ENCODE measurements at places on chromosomes 1 and 21.
A peak's percentile ranks its signal among the peaks of the same experiment; 100 is the strongest.

GRCh38 chr1:176963181-176963580 lies 201.3 kb downstream of the ASTN1 start:
- no peak for DNase-seq

DNA sequence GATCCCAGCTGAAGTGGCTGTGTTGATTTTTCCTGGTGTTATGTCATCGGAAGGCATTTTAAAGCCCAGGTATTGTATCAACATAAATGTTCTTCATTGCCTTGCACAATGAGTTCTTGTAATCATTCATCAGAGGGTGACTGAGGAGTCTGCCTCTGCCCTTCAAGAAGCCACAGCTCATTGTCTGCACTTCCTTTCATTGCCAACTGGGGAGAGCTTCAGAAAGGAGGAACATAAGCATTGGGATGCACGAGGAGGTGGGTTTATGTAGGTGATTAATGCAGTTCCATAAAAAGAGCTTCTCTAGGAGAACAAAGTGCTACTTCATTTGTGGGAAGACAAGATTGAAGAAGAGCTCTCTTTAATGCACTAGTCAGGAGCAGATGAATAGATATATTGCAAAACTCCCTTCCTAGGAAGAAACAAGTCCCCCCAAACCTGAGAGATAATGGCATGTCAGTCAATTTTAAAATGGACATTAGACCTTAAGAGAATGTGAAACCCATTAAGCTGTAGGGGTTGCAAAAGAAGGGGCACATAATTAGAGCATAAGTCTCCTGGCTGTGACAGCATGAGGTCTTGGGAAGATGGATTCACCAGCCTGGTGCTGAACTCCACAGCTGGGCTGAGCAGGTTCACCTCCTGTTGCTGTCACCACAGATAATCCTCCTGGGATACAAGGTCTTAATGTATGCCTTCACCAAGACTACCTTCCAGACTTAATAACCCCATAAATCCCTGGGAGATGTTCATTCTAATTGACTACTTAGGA lies 124.6 kb downstream of the BACH1 start:
- no peak for DNase-seq

- DNase-seq, result peak; percentile 96
These were observed at the start of gene LAMTOR5 for GRCh38 chr1:110407260-110408210. TSS of gene LAMTOR5 (minus strand) at chr1:110407694. CDS start at chr1:110407620, 74 bp downstream.

DNA sequence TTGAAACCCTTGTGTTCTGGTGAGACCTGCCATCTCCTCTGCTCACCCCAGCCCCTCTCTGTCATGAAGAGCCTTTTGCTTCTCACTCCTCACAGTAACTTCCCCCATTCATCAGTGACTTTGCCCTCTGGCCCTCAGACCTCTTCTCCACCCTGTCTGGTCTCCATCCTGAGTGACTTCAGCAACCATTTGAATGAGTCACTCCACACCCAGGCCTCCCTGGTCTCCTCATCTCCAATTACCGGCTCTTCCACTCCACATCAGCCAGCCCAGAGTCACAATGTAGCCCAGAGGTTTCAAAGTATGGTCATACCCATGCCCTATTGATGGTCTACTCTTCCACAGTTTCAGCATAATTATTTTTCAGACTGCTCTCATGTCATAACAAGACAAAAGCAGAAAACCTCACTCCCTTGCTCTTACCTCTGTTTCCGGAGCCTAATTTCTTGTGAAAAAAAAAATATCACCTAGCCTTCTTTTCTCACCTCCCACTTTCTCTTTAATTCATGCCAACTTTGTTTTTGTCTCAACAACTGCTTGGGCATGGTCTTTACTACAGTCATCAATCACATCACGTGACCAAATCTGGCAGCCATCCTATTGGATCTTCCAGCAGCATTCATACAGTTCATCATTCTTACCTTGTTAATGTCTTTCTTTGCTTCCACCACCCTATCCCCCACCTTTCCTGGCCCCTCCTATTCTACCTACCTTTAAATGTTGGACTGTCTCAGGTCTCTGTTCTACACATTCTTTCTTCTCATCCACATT lies 35.6 kb upstream of the NEK7 start:
- no peak for DNase-seq

DNA sequence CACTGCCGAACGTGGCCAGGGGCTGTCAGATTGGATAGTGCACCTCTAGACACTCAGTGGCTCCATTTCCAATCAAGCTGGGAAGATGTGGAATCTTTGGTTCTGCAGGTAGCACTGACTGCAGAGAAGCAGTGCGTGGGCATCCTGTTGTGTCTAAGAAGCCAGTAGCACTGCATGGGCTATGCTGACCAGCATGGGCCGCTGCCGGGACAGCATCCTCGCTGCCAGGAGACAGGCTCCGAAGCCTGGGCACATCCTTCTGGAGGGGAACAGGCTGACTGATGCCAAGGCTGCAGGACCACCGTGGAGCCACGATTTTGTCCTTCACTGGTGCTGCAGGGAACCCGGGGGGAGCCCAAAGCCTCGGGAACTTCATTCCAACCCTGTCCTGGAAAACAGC lies 649.4 kb downstream of the NPHP4 start:
- no peak for DNase-seq

GRCh38 chr1:157155658-157156057 lies 17.5 kb upstream of the ETV3 start:
- DNase-seq, result no peak

DNA sequence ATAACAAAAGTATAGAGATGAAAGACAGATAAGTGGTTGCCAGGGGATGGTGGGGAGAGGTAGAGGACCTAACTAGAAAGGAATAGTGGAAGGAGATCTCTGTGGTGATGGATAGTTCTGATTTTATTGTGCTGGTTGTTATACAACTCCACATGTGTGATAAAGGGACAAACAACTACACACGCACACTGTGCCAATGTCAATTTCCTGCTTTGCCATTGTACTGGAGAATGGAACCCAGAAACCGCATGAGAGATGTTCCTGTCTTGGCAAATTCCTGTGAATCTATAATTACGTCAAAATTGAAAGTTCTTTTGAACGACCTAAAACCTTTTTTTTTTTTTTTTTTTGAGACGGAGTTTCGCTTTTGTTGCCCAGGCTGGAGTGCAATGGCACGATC lies 11.0 kb downstream of the TNFRSF9 start:
- no peak for DNase-seq

DNA sequence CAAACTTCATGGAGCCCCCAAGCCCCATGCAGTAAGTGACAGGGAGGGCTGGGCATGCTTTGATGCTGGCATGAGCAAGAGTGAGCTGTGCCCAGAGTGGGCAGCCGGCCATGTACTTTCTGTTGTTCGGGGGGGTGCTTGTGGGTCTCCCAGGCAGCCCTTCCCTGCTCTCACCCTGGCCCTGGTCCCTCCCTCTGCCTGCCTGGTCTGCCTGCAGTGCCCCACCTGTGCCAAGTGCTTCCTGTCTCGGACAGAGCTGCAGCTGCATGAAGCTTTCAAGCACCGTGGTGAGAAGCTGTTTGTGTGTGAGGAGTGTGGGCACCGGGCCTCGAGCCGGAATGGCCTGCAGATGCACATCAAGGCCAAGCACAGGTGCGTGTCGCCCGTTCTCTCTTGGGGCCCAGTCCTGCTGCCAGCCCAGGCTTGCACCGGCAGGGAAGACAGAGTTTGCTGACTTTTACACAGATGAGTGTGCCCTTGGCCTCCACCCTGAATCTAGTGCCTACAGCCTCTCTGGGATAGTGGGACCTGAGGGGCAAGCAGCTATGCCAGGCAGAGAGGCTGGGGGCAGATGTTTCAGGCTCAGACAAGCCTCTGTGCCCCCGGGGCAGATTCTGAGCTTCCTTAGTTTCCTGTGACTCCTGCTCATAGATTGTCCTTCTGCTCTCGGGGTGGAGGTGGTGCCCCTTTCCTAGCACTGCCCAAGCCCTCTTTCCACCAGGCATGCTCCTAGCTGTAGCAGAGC lies 7.6 kb downstream of the ZBTB48 start:
- DNase-seq, result no peak

DNA sequence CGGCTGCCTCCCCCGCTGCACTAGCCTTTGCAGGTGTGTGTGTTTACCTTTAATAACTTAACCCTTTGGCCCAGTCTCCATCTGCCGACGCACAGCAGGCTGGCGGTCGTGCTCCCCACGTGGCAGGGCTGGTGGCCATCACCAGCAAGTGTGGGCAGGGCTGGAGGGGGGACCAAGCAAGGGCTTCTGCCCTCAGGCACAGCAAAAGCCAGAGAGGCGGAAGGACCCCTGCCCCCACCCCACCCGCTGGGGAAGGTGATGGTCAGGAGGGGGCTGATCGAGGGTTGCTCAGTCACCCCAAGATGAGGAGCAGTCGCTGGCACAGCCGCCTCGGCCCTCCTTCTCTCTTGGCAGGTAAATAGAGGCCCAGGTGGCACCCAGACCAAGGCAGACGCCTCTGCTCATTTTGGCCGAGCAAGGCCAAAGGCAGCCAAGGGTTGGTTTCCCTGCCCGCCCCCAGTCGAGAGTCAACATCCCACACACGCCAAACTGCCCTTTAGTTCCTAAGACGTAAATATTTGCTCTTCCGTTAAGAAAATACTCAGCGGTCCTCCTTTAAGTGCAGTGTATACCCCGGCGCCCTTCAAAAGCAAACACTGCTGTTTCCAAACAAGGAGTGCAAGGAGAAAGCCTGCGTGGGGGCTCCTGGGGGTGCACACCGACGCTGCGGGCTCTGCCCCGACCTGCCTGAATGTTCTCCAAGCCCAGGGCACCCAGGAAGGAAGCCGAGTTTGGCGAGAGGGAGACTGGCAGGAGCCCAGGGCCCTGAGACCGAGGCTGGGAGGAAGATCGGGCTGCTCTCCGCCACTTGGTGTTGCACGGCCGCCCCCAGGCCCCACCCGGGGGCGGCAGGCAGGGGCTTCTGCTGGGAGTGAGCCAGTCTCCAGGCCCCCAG lies 82.7 kb downstream of the SIK1 start:
- no peak for DNase-seq

DNA sequence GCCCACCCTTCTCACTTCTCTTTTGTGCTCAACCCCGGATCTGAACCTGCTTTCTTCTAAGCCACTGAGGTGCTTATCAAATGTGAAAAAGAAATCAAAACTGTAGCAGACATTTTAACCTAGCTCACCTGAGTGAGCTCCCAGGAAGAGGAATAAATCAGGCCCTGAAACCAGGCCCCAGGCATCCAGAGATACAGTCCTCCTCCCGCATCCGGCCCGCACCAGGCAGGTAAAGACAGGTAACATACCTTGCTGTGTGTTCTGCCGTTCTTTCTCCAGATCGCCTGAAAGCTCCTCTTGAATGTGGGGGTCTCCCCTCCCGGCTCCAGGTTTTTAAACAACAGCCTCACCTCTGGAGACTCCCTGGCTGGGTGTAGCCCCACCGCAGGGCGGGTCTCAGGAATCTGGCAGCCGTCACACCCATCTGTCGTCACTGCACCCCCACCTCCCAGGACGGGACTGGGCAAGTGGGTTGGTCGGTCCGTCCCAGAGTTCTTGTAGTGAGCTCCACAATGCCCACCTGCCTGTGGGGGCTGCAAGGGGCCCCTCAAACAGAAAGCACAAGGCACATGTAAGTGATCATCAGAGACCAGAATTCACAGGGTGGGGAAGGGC lies at the start of gene LAMB3:
TSS of gene LAMB3 (minus strand) at position 305 of the 615 bp plus-strand sequence. CDS start 1,481 bp downstream, outside the sequence.
- no peak for DNase-seq

DNA sequence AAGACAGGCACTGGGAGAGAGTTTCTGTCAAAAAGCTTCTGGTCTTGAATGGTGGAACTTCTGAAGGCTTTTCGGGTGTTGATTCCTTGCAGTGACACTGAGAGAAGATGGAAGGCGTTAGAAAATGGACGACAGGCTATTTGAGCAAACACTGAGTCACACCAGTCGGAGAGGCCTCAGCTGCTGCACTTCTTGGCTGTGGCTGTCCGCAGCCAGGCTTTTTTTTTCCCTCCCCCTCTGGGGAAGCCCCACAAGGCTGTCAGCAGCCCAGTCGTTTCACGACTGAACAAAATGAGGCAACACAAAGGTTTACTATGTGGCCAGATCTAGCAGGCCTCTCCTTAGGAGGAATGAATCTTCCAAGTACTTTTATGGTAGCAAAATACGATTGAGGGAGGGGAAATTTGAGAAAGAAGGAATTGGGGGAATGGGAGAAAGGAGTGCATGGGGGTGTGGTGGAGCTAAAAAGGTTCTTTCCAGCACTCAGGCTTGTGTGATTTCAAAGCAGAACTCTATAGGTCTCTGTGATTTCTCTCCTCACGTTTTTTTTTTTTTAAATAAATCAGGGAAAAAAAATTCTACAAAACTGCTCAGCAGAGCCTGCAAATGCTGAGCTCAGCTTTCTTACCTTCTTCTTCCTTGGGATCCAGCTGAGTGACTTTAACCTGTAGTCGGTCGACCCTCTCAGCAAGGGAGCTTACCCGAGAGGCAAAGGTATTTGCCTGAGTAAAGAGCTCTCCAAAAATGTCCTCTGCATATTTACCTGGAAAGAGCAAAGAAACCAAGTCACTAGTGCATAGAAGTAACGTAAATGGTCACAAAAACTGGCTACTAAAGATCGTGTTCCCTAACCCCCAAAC lies 26.1 kb downstream of the GPR3 start:
- DNase-seq, result peak; percentile 80

GRCh38 chr1:35876988-35877387 lies 6.0 kb upstream of the AGO1 start:
- no peak for DNase-seq

GRCh38 chr1:228417061-228417460 lies 400 bp upstream of the TRIM17 start:
- no peak for DNase-seq

GRCh38 chr1:77044133-77044849 lies 174.9 kb downstream of the PIGK start:
- peak; percentile 20 for DNase-seq

GRCh38 chr1:27598295-27598687 lies 5.7 kb downstream of the AHDC1 start:
- DNase-seq, result no peak

DNA sequence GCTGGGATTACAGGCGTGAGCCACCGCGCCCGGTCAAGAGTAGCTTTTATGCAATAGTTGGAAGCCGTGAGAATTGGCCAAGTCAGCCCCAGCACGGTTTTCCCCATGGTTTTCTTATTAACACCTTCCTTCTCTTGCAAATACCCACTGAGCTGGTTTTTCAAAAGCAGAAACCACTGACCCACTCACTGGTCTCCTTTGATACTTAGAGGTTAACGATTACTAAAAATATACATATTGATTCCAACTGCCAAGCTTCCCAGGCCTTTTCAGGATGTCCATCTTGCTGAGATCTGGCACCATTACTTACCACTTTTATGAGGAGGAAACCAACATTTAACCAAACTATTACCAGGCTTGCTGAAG lies 25.9 kb upstream of the TARDBP start:
- DNase-seq, result no peak

DNA sequence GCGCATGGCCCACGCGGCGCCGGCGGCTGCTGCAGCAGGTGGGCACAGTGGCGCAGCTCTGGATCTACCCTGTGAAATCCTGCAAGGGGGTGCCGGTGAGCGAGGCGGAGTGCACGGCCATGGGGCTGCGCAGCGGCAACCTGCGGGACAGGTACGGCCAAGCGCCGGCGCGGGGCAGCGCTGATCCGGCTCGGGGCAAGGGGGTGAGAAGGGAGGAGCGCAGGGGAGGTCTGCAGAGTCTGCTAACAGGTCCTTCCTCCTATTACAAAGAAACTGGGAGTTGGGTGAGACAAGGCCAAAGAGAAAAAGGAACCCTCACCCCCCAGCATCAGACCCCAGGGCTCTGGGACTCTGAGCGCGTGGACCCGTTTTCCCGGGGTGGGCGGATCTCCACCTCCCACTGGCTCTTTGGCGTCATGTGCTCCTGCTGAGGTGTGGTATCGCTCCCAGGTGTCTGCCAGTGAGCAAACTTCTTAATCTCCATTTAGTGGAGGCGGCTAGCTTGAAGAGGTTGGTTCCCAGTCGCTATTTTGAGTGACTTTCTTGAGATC lies 431 bp downstream of the MTARC1 start:
- no peak for DNase-seq

Data from activated naive CD4-positive, alpha-beta T cell treated with anti-CD3 and anti-CD28 coated beads for 36 hours (primary cell).